ENCODE measurements at places on chromosomes 7 and 10.

DNA sequence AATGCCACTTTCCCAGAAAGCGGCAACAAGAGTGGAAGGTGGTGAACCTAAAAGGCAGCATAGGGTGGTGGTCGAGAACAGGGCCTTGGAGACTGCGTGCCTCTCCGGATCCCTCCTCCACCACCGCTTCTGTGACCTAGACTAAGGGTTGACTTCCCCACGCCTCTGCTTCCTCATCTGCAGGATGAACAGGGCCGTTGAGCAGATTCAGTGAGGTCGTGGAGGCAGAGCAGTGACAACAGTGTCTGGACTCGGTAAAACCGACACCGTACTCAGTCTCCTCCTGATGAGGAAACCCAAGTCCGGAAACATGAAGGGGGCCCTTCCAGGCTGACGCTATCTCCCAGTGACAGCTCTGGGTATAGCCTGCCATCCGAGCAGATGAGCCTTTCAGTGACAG, 162.6 kb downstream of the CELF2 start:
- DNase-seq: no peak

GRCh38 chr10:91941426-91941825, 17.9 kb downstream of the BTAF1 start:
- DNase-seq: no peak

DNA sequence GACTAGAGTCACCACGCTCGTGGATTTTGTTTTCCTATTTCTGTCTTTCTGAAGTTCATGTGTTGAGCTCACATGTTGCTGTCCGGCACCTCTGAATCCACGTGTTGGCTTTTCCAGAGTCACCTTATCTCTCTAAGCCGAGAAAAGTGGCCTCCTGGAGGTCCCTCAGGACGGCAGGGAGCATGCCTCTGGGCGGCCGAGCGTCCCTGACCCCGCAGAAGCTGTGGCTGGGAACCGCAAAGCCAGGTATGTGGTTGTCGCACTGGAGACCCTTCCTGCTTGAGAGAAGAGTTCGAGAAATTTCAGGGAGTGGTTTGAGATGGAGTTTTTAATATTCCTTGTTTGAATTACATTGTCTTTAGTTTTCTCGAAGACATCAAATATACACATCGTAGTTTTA, 12.6 kb downstream of the IQCE start:
- no peak for DNase-seq

GRCh38 chr7:128172963-128173362, 68.1 kb upstream of the LEP start:
- no peak for DNase-seq

DNA sequence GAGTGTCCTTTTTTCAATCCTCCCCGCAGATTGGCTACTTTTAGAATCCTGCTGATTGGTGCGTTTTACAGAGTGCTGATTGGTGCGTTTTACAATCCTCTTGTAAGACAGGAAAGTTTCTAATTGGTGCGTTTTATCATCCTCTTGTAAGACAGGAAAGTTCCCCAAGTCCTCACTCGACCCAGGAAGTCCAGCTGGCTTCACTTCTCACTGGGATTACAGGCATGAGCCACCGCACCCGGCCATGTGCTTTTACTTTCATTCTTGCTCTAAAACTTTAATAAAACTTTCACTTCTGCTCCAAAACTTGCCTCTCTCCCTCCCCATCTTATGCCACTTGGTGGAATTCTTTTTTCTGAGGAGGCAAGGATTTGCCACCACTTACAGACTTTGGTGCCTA, 17.0 kb upstream of the WAPL start:
- no peak for DNase-seq

DNA sequence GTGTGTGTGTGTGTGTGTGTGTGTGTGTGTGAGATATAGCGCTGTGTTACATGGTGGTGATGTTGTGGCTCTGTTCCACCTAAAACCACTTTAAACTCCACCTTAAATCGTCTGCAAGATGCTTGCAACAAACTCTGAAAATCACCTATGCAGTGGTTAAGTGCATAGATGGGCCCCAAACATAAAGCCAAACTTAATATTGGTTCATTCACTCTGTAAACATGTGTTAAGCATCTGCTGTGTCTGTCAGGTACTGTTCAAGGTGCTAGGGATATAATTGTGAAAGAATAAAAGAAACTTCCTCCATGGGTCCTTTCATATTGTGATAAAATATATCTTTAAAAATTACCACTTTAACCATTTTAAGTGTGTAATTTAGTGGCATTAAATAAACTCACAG, 645.4 kb upstream of the SORCS1 start:
- no peak for DNase-seq

DNA sequence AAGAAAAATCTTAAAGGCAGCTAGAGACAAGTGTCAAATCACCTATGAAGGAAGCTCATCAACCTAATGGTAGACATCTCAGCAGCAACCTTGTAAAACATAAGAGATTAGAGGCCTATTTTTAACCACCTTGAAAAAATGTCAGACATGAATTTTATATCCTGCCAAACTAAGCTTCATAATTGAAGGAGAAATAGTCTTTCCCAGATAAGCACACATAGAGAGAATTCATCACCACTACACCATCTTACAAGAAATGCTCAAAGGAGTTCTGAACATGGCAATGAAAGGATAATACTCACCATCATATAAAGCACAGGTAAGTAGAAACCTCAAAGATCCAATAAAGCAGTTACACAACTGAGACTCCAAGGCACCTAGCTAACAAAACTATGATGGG, 156.5 kb downstream of the ZEB1 start:
- DNase-seq: no peak

- no peak for DNase-seq
Measured at GRCh38 chr10:132096863-132097478, 31.2 kb downstream of the JAKMIP3 start.

- DNase-seq: no peak
Measured at GRCh38 chr7:120841608-120842007, 16.3 kb downstream of the TSPAN12 start.

DNA sequence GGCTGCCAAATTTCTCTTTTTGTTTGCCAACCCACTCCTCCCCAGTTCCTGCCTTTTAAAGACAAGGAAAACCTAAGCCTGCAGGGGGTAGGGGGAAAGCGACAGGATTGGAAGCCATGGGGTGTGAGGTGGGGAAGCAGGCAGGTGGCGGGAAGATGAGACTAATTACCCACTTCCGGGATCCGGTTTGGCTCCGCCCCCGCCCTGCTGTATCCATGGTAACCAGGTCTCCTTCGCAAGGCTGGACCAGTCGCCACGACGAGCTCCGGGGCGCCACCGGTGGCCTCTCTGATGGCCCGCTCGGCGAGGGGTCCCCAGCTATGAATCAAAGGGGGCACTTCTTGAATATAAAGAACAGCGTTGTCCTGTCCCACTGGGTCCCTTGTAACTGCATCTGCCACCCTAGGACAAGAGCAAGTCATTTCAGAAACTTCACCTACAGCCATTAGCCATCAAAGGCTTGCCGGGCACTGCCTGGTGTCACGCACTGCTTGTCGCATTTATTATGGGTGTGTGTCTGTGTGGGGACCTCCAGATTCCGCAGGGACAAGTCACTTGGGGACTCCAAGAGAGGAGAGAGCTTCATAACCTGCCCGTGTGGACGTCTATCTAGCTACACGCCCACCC, 55.4 kb upstream of the LMTK2 start:
- DNase-seq: no peak

DNA sequence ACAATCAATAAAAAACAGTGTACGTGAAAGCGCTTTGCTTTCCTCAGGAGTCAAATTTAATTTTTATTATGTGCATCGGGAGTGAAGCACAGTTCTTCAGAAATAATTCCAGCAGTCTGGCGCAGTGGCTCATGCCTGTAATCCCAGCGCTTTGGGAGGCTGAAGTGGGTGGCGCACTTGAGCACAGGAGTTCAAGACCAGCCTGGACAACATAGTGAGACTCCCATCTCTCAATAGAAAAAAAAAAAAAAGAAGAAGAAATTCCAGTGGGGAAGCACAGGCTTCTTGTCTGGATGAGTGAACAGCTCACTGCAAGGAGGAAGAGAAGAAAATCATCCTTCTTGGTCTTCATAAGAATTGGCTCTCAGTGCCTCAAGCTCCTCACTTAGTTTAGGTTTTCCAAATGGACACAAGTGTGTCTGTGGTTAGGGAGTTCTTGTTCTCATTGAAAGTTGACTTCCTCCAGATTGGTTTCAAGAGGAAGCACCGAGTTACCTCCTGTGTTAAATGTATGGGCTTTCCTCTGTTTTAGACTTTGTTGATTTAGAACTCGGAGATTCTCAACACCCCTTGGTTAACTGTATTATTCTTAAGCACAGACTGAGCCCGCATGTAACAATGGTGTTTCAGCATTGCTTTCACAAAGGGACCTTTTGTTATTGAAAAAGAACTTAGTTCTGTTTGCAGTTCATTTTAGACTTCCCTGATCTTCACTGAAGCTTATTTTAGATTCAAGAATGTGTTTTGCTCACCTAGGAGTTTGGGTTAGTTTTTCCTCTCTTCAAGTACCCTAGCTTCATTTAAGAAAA, 28.0 kb downstream of the LMTK2 start:
- DNase-seq: no peak

- no peak for DNase-seq
Measured at GRCh38 chr10:63268149-63268797, 135.1 kb downstream of the NRBF2 start.

DNA sequence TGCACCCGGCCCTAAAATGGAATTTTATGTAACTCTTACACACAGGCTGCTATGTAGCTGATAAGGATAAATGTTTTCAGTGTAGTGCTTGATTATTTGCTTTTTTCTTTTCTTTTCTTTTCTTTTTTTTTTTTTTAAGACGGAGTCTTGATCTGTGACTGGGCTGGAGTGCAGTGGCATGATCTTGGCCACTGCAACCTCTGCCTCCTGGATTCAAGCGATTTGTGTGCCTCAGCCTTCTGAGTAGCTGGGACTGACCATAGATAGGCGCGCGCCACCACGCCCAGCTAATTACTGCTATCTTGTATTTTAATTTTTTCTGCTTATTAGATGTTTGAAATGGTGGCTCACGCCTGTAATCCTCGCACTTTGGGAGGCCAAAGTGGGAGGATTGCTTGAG, 3.4 kb downstream of the RABGEF1 start:
- no peak for DNase-seq

- DNase-seq: no peak
Measured at GRCh38 chr7:132856416-132856815, 225.5 kb downstream of the CHCHD3 start.

- no peak for DNase-seq
Measured at GRCh38 chr10:116457488-116457887, 29.8 kb downstream of the PNLIPRP3 start.

DNA sequence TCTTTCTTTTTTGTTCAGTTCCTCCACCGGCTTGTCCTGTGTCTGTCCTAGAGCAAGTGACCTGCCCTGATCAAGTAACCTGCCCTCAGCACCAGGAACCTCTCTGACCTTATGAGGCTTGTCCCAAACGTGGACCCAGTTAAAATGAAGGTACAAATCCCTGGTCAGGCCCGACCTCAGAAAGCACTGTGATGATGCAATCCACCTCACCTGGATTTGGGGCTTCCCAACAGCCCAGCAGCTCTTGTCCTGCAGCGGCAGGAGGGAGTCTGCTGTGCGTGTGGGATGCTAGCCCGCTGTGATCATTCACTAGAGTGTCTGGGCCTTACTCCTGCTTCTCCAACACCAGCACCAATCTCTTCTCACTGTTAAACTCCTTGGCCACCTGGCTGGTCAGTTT, 11.2 kb downstream of the COL17A1 start:
- no peak for DNase-seq

- DNase-seq: no peak
Measured at GRCh38 chr10:27747096-27747451, 1.5 kb upstream of the MKX start.

DNA sequence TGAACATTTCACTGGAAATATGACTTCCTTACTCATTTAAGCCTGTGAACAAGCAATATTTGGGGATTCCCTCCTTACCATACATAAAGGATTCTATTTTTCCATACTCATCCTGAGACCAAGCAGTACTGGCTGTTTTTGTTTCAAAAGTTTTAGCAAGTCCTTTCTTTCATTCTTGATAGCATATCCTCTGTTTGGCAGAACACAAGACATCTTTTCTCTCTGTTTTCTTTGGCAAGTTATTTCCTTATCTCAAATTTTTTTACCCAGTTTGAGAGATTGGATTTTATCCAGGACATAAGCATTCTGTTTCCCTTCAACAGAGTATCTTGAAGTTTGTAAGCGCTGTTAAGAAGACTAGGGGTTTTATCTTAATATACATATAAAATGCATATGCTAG, 3.0 kb upstream of the WASL start:
- no peak for DNase-seq

GRCh38 chr10:5595994-5596471, 70.4 kb downstream of the ASB13 start:
- peak; percentile 55 for DNase-seq

- DNase-seq: no peak
Measured at GRCh38 chr10:102863660-102864059, 5.6 kb upstream of the AS3MT start.

GRCh38 chr10:14137391-14137790, 193.3 kb downstream of the FRMD4A start:
- DNase-seq: no peak

DNA sequence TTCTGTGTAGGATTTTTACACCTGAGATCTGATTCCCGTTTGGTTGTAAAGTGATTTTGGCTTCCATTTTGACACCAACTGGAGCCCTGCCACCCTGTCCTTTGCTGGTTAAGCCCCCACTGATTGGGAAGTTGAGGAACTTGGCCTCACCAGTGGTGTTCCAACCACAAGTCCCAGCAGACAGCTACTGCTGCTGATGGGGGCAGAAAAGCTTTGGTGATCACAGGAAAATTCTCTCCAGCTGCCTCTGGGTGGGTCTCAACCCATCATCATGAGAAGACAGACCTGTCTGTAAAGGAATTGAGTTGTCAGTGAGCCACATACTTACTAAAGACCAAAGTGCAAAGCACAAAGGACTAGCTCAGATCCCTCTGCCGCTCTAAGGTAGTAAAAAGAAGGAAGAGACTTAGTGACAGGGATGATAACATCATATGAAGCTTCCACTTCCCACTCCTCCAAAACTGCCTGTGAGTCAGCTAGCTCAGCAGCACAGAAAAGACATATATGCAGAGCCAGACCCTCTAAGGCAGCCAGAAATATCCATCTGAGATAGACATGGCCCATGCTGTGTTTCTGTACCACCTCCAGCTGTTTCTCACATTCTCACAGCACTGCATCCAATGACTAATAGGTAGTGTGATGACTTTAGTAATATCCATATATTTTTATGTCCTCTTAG, 22.4 kb upstream of the LRRC17 start:
- peak; percentile 77 for DNase-seq

DNA sequence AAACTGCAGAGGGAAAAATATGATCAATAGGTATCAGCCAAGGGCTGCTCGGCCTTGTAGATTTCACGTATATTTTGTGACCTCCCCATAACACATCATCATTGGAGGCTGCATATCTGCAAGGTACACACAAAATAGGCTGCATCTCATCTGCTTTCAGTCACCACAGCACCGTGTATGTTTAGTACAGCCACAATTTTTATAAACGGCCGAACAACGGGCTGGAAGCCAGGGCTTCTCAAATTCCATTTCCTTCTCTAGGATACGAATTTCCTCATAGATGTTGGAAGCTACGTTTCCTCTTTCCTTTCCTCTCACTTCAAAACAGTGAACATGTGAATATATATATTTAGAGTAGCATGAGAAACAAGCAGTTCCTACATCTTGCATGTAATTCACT, 20.2 kb upstream of the FOXK1 start:
- DNase-seq: no peak

All from AG04450 (cell line).